GM13977 (cell line): ENCODE measurements at places on chromosomes 1 and 21.
A peak's percentile ranks its signal among the peaks of the same experiment; 100 is the strongest.

DNA sequence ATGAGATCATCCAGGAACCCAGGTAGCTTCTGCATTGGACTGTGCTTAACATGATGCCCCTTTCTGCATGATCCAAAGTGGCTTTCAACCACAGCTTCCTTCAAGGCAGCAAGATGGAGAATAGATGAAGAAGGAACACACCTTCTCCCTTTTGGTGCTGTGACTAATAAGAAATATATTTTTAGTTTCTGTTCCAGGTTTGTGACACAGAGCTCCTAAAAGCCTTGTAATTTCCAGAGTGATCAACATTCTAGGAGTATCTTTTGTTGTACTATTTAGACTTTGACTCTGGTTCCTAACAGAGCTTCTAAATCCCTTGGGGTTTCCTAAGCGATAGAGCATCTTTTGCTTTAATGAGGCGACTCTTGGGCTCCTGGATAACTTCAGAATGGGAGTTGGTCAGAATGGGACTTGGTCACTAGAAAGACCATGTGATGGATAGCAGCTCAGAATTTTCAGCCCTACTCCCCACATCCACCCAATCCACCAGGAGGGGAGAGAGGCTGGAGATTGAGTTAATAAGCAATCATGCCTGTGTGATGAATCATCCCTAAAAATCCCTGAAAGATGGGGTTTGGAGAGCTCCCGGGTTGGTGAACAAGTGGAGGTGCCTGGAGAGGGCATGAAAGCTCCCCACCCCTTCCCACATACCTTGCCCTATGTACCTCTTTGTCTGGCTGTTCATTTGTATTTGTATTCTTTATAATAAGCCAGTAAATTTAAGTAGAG, 134.8 kb downstream of the FGGY start:
- no peak for DNase-seq

GRCh38 chr21:35063428-35064172, 14.5 kb upstream of the RUNX1 start:
- no peak for DNase-seq

- no peak for DNase-seq
Observed at GRCh38 chr21:19557046-19557445, 1153.5 kb upstream of the TMPRSS15 start.

GRCh38 chr1:173329726-173330125, 122.6 kb upstream of the TNFSF4 start:
- no peak for DNase-seq

- no peak for DNase-seq
Observed at GRCh38 chr1:58928514-58928913, 144.7 kb upstream of the JUN start.

DNA sequence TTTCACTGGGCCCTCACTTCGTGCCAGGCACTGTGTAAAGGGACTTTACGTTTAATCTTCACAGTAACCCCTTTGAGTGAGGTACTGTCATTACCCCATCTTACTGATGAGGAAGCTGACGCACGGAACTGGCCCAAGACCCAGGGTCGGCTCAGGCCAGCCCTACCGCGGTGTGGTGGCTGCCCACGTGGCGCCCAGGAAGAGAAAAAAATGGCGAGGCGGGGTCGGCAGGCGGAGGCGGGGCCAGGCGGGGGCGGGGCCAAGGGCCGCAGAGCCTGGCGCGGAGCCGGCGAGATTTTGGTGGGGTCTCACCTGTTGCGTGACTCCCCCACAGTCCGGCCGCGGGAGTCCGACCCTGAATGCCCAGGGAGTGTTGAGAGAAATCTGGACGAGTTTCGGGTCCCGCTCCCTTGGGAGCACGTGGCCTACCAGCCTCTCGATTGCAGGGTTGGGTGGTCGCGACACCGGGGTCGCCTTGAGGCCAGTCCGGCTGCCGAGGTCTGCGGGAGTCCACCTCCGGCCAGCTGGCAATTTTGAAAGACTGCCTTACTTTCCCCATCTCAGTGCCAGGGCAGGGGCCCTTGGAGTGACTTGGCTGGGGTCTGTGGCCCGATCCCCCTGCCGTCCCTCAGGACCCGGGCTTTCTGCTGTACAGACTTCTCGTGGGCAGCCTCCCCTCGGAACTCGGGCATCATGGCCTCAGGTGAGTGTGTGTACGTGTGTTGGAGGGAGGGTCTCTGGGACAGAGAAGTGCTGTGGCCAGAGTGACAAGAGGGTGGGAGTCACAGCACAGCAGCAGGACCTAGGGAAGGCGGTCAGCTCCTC, at the start of the genes AMPD2 and GNAT2:
Gene AMPD2 (plus strand): TSS at position 262 of the 825 bp plus-strand sequence. CDS start 1,339 bp downstream, outside the sequence.
Gene GNAT2 (minus strand): TSS at position 41 of the 825 bp plus-strand sequence. CDS start 6,746 bp downstream, outside the sequence.
- peak; percentile 90 for DNase-seq

- DNase-seq: no peak
Observed at GRCh38 chr1:232780354-232780753, 24.9 kb upstream of the MAP10 start.

DNA sequence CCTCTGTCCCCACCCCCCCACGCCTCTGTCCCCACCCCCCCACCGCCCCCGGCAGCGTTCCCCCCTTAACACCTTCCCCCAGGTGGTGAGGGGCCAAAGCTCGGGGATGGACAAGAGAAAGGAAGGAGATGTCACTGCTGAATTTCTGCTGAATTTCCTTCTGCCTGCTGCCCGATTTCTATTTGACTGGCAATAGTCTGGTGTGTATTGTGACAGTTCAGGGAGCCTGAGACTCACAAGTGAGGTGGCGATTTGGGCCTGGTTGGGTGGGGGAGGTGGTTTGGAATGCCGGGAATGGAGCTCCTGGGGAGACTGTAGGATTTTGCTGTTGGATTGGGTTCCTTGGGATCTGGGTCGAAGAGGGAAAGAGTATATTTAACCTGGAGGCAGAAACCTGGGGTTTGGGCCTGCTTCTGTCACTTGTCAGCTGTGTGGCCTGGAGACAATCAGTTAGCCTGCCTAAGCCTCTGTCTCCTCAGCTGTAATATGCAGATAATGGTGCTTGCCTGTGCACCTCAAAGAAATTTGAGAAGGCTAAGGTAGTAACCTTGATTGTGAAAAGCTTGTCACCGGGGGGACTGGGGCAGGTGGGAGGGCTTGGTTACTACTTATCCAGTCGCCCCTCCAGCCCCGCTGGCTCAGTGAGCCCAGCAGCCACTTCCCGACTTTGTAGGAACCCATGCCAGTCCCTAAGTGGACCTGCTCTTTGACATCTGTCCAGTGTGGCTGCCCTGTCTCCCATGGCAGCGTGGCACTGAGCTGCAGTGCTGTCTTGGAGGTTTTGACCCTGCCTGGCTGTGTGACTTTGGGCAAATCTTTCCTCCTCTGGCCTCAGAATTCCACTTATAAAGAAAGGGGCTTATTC, 7.7 kb upstream of the LMNA start:
- no peak for DNase-seq

- no peak for DNase-seq
Observed at GRCh38 chr1:225250432-225250831, 177.4 kb downstream of the LBR start.
